ENCODE measurements at places on chromosomes 1 and 21.

DNA sequence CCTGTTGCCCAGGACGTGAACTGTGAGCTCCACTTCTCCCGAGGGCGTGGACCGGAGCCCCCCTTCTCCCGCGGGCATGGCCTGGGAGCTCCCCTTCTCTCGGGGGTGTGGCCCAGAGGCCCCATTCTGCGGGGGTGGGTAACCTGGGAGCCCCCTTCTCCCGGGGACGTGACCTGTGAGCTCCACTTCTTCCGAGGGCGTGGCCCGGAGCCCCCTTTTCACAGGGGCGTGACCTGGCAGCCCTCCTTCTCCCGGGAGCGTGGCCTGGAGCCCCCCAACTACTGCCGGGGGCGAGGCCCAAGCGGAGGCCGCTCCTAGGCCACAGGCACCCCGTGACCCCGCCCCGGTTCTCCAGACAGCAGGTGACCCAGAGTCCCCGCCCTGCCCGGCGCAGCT lies 320 bp downstream of the C1orf174 start:
- no peak for DNase-seq

- DNase-seq = no peak
These were observed 309.0 kb downstream of the CTH start for GRCh38 chr1:70720109-70720508.

GRCh38 chr1:42886046-42886739 lies 39.8 kb downstream of the ZNF691 start:
- no peak for DNase-seq

GRCh38 chr1:165842023-165842670 lies 14.7 kb downstream of the UCK2 start:
- no peak for DNase-seq

GRCh38 chr1:234515821-234516241 lies 36.9 kb upstream of the TARBP1 start:
- no peak for DNase-seq

- no peak for DNase-seq
These were observed 68.9 kb downstream of the NRIP1 start for GRCh38 chr21:14995695-14996490.

GRCh38 chr1:156114919-156115513 lies 505 bp downstream of the LMNA start:
- no peak for DNase-seq

DNA sequence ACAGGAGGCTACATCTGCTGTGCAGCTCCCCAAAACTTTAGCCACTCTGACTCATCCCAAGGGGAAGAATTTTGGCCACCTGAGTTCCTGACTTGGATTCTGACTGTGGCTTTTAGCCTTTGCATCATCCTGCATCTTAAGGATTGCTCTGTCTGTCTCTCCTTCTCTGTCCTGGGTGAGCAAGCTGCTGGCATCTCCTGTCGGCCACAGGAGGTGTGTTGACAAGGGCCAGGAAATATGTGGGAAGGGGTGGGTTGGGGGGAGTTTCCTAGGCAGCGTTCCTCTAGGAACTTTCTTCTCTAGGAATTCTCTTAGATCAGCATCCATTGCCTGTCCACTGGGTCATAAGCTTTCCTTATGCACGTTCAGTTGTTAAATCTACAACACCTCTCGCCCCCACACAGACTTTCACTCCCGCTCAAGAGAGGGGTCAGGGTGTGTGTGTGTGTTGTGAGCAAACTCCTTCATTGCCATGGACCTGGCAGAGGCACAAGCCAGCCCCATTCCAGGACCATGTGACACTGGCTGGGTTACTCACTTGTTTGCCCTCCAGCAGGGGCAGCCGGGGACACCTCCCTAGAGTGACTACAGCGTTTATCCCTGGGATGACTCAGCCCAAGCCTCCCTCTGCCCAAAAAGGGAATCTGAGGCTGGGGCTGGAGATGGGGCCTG lies 145.0 kb upstream of the DUSP10 start:
- DNase-seq = no peak
